ENCODE measurements at places on chromosomes 4 and X. TPM values are rescaled to one million over a fixed set of nuclear protein-coding genes. Genes with fewer than 3 reads are reported as not detected.

Gene ADH4
- not detected for total RNA-seq

Gene PAGE4
- not detected for total RNA-seq

Gene MAGEA2
- total RNA-seq: not detected

Gene XAGE1A
- not detected for total RNA-seq

Gene RTL5
- total RNA-seq: 2.7 TPM

Gene HMX1
- total RNA-seq: not detected

Gene CT55
- not detected for total RNA-seq

Measured in mesangial cell (primary cell).